ENCODE measurements at places on chromosomes 1 and 21.

DNA sequence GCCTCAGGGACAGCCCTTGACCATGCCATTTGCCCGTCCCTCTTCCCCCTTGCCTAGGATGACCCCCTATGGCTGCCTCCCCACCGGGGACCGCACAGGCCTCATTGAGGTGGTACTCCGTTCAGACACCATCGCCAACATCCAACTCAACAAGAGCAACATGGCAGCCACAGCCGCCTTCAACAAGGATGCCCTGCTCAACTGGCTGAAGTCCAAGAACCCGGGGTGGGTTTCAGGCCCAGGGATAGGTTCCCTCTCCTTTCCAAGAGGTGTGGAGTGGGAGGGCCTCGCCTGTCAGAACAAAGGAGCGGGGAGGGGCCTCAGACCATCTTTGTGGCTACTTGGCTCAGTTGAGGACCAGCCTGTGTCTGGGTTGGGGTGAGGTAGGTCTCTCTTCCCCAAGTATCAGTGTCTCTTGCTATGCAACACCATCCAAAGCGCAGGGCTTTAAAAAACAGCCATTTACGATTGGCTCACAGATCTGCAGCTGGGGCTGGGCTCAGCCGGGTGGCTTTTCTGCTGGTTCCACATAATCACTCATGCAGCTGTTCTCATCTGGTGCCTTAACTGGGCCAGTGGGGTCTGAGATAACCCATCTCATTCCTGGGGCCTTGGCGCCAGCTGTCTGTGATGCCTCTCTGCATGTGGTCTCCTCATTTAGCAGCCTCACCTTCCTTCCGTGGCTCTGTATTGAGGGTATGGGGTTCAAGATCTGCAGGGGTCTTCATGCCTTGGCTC, 71.7 kb downstream of the PIK3CD start:
- DNase-seq: no peak

DNA sequence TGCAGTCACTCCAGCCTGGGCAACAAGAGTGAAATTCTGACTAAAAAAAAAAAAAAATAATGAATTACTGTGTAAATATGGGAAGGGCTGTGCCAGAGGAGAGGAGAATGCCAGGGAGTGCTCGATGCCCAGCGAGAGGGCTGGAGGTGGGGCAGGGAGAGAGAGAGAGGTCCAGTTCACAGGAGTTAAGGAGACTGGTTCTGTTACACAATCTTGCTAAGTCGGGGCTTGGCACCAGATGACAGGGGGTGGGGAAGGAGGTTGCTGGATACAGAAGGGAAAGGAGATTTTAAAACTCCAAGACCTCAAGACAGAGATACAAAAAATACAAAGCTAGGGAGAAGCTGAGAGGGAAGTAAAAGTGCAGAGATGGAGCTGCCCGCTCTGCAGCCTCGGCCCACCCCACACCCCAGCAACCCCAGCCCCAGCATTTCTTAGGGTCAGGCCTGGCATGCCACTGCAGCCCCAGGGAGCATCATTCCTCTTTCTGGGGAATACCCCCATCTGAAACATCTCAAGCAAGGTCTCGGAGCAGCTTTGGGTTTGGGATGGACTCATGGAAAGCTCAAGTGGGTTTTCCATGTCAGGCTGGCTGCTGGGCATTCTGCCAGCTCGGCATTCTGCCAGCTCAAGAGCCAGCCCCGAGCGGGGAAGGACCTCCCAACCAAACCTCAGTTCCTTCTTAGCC, 991 bp downstream of the SELENBP1 start:
- no peak for DNase-seq

DNA sequence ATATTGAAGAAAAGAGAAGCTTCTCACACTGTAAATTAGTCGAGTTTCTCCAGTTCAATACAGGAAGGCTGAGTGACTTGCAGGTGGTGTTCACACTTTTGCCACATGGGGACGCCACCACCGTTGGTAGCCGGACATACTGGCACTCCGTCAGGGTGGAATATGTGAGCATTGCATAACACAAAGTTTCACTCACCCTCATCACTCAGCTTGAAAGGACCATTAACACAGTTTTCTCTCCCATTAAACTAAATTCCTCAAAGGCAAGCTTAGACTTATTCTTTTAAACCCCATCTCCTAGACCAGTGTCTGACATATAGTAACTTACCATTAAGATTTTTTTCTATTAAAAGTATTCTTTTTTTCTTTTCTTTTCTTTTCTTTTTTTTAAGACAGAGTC, 105.3 kb upstream of the SERBP1 start:
- no peak for DNase-seq

DNA sequence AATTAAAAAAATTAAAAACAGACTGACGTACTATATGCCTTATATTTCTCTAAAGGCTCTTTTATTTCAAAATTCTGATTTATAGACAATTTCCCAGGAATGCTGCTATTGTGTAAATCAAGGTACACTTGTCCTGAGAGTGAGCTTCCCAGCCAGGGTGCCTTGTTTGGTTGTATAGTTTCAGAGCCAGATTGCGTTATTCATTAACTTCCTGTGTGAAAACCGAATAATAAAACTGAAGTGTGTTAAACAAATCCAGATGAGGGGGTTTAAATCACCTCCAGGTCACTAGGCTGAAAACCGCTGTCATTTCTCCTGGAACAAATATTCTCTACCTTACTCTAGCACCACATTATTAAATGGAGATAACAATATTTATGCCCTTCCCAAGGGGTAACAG, 68.7 kb downstream of the LMX1A start:
- DNase-seq: no peak

DNA sequence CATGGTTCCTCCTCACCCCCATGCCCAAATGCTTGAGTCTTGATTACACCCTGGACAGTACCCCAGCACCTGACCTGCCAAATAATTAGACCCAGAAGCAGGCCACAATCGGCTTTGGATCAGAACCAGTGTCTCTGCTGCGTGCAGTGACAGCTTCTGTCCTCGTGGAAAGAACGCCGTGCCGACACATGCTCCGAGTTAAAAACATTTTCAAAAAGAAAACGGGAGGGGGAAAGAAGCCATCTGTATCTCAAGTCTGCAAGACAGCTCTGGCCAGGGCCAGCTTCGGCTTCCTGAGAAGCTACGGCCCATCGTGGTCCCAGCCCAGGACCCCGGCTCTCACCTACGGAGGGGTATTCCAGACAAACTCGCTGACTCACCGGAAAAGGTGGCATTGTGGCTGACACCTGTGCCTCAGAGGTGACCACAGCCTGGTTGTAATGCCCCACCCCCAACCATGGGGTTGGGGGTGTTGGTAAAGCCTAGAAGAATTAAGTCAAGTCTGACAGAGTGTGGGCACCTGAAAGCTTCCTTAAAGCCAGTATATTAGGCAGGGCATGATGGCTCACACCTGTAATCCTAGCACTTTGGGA, 25.8 kb downstream of the SSBP3 start:
- no peak for DNase-seq

DNA sequence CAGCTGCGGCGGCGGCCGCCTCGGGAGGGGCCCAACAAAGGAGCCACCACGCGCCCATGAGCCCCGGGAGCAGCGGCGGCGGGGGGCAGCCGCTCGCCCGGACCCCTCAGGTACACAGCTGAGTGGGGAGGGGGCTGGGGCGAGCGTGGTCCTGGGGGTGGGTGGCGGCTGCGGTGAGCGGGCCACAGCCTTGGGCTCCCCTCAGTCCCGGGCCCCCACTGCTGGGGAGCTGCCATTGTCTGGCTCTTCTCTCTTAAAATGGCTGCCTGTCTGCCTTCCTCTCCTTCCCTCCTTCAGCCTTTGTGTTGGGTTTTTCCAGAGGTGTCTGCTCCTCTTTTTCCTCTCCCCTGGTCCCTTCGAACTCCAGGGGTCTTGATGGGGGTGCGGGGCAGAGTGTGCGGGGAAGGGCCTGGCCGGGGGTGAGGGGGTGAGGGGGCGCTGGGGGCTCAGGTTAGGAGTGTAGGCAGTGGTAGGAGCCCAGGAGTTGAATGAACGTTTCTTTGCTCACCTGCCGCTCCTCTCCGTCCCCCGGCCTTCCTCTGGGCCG, 1.7 kb downstream of the ARID1A start:
- no peak for DNase-seq

DNA sequence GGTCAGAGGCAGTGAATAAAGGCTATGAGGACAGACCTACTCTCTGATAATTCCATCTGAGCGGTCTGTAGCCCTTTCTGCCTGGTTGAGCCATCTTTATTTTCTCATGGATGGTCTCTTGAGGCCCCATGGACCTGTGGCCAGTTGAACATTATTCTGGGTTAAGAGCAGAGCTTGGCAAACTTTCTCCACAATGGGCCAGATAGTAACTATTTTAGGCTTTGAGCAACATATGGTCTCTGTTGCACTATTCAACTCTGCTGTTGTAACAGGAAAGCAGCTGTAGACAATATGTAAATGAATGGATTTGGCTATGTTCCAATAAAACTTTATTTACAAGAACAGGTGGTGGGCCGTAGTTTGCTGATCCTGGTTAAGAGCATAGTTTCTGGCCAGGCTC, 62.7 kb downstream of the KAZN start:
- no peak for DNase-seq

DNA sequence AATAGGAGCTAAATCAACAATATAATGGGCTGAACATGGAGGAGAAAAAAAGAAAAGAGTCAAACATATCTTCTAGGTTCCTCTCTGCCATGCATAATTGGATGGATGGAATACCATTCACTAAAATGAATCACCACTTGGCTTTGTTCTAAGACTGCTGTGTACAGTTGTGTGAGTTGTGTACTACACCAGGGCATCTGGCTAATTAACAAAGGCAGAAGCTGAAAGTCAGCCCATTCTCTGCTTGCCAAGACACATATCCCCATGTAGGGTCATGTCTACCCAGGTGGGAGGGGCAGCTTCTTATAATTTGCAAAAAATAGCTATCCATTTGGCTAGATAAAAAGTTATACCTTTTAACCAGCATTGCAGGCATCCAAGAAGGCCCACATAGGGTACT, 21.0 kb downstream of the JUN start:
- no peak for DNase-seq

DNA sequence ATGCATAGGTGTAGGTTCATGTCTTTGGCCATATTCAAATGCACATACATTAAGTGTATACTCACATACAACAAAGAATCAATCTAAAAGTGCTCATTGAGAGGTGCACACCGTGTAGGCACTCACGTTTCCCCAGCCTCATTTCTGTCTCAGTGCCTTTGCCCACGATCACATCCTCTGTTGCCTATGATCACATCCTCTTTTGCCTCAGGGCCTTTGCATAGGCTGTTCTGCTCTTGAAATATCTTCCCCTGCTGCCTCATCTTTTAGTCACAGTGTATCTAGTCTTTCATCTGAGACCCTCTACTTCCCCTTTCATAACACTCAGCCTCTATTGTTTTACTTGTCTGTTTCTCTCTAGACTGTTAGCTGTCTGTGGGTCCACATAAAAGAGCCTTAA, 69.3 kb downstream of the FOXD2 start:
- no peak for DNase-seq

Measured in NCI-H526 treated with DMSO at 0.1 percent for 48 hours (cell line).